ENCODE measurements at places on chromosomes 2 and 18.
A peak's percentile ranks its signal among the peaks of the same experiment; 100 is the strongest.

DNA sequence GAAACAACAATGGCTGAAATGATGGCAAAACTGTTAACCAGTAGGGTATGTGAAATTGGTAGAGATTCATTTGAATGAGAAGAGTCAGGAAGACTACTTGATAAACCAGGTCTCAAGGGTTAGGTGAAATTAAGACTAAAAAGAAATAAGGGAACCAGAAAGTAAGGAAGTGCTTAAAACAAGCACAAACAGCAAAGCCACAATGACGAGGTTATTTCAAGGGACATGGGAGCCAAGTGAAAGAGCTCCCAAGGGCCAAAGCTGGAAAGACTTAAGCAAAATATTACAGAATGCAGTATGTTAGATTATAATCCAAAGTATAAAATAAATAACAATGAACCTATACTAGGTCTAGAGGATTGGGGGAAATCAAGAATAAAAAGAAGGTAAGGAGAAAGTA, 19.3 kb upstream of the CD302 start:
- DNase-seq: no peak

- DNase-seq: no peak
These were observed 1.3 kb downstream of the DUSP28 start for GRCh38 chr2:240561325-240561971.

DNA sequence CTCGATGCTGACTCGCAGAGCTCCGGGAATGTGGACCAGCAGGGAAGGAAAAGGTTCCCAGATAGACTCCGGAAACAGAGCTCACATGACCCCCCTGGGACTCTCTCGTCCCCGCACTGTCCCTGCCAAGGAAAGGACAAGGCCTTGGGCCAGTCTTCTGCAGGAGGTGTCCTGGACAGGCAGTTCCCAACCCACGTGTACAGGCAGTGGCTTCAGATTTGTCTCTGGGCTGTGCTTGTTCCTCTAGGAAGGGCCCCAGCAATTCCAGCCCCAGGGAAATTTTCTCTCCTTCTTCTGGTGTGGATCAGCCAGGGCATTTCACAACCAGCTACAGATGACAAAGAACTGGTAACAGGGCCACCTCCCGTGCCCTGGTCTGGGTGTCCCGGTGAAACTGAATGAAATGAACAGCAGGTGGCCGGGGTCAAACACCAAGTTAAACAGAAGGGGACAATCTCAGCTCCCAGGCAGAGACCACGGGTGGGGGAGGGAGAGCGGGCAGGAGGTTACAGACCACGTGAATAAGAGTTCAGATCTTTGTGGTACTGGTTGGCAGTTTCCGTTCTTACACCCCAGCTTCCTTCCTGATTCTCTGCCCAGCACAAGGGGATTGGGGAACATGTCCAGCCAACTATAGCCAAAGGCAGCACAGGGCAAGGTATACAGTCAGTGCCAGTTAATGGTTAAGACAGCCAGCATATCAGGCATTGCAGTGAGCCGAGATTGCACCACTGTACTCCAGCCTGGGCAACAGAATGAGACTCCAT, 52.2 kb upstream of the CAB39 start:
- DNase-seq: no peak

DNA sequence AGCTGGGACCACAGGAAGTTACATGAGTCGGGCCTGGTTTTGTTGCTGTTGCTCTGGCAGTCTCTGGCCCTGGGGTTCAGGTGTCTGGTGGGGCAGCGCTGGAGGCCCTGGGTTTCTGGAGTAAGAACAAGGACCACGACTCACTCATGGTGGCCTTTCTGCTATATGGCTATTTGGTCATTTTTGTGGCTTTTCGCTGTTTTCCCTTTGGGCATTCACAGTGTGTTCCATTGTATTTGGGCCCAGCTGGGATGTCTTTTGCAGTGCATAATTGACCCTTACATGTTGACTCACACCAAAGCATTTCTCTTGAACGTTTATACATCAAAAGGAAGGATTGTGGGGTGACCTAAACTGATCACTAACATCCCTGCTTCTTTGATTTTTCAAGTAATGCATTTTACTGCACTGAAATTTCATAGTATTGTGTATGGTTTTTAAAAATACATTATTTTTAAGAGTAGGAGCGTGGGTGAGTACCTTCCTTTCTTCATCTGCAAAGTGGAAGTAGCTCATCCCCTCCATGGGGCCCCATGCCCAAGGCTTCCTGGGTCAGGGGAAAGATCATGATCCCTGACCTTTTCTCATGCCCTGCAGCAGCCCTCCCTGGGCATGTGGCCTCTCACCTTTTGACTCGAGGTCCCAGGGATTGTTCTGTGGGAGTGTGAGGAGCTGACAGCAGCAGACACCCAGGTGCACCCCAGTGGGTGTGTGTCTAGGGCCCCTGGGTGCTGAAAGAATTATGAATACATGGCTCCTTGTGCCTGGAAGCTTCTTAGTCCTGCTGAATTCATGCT, 225.5 kb downstream of the AGAP1 start:
- DNase-seq: no peak

- no peak for DNase-seq
These were observed 250.3 kb upstream of the ID2 start for GRCh38 chr2:8431446-8432125.

DNA sequence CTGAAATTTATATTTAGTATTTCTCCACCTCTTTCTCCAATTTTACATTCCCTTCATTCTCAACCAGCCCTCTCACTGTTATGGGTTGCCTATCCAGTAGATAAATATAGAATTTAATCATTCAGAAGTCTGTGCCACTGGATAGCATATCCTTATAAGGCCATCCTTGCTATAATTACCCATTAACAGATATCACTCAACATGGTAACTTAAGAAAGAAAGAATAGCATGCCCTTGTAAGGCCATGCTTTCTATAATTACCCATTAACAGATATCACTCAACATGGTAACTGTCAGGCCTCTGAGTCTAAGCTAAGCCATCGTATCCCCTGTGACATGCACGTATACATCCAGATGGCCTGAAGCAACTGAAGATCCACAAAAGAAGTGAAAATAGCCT, 1137.4 kb upstream of the FAM98A start:
- DNase-seq: no peak

DNA sequence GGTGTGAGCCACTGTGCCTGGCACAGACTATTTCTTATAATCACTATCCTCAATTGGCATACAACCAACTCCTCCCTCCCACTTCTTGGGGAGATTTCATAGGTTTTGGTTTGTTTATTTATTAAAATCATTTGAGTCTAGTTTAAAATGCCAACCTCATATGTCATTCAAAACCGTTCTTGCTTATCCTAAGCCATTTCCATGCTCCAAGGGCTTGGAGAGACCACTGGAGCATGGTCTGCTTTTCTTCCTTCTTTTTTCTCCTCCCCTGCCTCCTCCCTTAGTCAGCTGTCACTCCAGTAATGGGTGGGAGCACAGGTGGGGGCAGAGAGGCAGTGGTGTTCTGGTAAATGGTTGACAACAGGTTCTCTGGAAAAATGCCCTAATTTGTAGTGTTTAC, 20.4 kb upstream of the KCNS3 start:
- DNase-seq: no peak

DNA sequence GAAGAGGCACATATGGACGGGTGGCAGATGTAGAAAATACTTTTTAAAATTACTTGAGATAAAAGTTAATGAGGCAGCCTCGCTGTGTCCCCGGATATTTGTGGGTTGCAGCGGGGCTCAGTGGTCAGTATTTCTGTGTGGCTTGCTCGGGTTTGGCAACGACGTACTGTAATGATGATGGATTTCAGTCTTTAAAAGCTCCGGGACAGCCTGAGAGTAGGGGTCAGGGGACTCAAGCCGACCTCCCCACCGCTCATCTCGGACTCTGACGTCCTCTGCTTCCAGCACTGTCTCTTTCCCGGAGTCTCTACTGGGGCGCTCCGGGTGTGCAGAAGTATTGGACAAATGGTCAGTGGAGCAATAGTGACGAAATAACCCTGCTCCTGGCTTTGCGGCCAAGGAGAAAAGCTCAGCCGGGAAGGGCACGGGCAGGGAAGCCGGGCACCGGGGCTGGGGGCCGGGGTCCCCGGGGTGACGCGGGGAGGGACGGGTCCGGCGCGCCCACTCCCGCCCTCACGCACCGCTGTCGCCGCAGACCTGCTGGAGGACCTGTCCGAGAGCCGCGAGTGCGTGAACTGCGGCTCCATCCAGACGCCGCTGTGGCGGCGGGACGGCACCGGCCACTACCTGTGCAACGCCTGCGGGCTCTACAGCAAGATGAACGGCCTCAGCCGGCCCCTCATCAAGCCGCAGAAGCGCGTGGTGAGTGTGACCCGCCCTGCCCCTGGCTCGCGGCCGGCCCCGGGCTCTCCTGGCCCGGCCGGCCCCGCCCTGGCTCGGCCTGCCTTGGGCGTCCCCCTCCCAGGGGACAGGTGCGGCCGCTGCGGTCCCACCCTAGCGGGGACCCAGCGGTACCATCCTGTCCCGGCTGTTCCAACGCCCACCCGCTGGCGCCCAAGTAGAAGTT, 7.3 kb downstream of the GATA6 start:
- no peak for DNase-seq

DNA sequence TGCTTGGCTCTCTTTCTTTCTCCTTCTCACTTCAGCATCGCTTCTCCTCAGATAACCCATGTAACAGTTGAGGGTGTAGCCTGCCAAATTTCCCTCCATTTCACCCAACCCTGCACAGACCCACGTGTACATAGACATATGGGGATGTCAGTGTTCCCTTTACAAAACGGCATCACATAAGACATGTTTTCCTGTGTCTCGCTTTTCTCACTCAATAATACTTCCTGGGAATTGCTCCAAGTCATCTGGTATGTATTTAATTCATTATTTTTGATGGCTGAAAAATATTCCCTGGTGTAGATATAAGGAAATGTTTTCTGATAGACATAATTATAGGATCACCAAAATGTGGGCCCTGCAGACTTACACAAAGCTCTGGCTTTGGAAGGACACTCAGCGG, 176.8 kb downstream of the LOXHD1 start:
- no peak for DNase-seq

- no peak for DNase-seq
These were observed 67.5 kb downstream of the RMDN2 start for GRCh38 chr2:37992601-37993000.

DNA sequence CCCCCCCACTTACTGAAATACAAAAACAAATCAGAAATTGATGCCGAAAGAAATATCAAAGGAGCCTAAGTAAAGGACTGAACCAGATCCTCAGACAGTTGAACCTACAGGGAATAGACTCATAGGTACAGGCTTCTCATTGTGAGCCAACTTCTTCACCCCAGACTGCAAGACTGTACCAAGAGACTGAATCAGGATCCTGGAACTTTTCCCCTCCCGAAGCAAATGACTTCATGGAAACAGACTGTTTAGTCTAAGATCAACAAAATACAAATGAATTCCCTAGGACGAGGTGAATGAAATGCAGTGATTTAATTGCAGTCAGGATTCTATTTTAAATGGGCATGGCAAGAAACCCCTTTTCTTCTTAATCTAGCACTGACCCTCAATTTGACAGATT, 53.6 kb upstream of the RNF152 start:
- DNase-seq: no peak

DNA sequence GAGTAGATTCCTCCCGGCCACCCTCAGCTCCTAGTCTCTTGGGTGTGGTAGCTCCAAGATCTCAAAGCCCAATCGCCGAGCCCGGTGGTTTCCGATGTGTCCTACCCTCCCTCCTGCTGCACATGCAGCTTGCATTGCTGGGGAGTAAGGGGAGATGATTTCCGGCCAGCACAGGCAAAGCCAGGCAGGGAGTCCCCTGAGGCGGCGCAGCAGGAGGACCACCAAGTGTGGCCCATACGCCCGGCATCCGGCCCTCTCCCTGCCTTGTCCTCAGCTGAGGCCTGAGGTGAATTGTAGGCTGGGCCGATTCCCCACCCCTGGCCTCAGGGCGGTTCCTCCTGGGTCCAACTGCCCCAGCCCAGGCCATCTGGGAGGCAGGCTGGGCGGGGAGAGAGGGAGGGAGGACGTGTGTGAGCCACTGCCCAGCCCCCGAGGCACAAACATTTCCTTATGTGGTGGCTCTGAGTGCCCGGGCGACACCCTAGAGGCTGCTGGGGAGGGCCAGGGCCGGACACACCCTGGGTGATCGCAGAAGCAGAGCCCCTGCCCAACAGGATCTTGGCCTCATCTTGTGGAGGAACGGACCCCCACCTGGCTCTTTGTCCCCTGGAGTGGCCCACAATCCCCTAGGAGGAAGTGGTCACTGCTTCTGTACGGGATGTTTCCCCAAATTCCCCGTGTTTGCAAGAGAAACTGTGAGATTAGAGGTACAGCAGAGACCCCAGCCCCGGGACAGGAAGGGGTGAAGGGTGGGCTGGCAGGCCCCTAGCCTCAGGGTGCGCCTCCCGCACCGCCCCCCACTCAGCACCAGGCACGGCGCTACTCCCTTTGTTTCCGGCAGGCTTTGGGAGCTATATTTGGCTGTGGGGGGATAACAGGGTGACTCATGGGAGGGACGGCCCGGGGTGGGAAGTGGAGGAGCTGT, 41.9 kb upstream of the PTMA start:
- DNase-seq: peak; percentile 98

DNA sequence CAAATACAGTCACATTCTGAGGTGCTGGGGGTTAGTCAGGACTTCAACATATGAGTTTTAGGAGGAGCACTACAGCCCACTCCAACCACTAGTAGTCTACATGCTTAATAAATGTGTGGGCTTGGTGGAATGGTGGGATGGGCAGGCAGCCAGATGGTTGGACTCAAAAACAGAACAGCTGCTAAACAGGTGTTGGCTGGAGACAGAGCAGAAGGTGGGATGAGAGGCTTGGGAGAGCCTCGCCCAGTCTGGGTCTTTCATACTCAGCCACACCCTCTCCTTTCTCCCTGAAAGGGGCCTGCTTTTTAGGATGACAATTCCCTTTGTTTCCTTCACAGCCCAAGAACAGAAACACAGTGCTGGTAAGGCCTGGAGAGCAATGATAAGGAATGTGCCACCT, 143.9 kb upstream of the KLHL29 start:
- peak; percentile 19 for DNase-seq

DNA sequence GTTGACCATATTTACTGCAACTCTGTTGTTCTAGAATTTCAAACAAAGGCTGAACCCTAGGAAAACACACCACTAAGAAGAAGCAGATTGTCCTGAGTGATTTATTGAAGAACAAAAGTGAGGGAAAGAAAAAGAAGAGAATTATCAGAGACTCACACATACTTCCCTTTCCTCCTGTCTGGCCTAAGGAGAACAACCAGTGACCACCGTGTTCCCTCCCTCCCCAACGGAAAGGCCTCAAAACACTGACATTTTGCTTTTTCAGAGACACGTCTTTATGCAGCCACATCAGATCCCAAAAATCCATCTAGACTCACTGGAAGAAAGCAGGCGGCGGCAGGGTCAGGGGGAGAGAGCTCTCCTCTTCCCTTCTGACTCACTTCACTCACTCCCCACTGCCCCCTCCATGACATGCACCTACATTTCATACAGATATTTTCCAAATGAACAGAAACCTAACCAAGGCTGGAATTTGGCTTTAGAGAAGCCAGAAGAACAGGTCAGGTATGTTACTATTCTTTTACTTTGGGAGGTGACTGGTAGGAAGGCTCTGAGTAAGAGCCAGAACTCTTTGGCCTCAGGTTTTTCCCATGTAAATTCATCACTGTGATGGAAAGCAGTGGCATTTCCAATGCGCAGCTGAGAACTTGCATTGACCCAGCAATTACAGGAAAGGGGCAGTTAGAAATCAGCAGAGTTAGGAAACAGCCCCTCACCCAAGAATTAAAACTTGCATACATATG, 169.9 kb downstream of the BCL11A start:
- DNase-seq: no peak
